ENCODE measurements at places on chromosomes 5 and 9.

DNA sequence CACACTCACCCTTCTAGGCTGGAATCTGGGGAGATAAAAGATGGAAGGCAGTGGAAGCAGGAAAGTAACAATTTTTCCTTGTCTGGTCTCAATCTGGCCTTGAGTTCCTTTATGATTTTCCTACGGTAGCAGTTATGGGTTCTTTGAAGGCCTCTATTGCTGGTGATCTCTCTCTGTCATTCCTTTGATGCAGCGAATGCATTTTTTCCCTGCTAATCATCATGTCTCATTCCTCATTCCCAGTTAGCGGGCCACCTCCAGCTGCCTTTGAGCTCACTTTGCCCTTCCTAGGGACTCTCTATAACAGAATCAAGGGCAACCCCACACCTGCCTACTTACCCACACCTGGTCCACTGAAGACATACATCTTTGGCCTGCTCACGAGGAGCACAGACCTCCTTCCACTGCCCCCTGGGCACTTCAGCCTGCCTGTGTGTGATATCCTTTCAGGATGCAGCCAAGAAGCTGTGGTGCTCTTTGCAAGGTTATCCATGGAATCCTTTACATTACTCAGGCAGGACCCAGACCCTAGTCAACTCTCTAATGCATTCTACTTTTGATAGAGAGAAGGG, 191.7 kb downstream of the DRD1 start:
- DNase-seq = no peak

DNA sequence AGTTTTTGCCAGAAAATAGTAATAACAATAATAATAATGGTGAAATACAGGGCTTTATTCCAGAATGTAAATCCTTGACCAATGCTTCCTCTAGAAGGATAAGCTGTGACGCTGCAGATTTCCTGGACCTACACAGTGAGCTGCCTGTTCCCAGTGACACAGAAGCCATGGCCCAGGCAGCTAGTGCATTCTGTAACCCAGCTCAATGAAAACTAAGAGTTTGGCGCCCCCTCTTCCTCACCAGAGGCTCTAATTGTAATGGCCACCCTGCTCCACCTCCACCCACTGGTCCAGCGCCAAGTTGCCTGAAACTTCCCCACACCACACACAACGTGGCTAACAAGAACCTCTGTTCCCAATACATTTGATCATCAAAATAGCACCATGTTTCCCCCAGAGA, 248.1 kb downstream of the CETN3 start:
- DNase-seq = no peak

GRCh38 chr5:6875376-6875775, 162.1 kb downstream of the TENT4A start:
- DNase-seq = no peak

DNA sequence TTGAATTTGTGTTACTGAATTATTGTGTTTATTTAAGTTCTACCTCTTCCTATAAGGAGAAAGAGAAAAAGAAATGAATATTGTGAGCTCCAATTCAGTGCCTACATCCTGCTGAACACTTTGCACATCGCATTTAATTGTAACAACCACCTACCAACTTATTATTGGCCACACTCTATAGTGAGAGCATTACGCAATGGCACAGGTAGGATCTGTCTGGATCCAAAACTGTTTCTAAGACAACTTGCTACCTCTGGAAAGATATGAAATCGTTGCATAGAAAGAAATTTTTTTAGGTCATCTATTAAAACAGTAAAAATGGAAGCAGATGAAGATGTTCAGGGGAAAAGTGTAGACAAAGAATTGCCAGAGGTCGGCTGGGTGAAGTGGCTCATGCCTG, 227.2 kb upstream of the SNX2 start:
- DNase-seq = no peak

DNA sequence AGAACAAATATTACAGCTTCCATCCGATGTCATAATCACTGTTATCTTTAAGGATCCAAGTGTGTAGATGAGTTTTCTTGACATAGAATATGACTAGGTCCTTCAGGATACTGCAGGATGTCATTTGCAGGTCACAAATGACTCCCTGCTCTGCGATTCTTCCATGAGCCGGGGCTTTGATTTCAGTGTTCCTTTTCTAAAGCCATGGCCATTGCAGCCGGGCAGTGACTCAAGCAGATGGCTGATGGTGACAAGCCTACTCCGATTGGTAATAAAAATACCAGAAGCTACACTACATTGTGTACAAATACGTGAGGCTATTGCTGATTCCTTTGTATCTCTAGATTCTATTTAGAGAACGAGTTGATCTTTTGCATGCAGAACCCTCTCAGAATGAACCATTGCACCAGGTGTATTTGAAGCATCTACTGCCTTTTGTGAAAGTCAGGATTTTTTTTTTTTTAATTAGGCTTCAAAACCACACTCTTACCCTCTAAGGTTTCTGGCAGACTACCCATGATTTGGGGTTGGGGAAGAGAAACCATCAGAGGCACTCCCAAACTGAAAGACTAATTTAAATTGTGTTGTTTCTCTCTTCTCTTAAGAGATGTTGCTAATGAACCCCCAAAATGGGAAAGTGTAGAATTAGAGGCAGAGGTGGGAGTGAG, 271.0 kb upstream of the ADRA1B start:
- no peak for DNase-seq

All from stimulated activated CD4-positive, alpha-beta T cell treated with anti-CD3 and anti-CD28 coated beads, Interleukin-4, amount 100 ng/mL, for 48 hours (primary cell).